ENCODE measurements at places on chromosomes 1 and 21. TPM values are rescaled to one million over a fixed set of nuclear protein-coding genes. Genes with fewer than 3 reads are reported as not detected.

Gene SPATA17
- 0.07 TPM for total RNA-seq

Gene UBXN10
- total RNA-seq, result 0.19 TPM

Gene GPR3
- total RNA-seq, result not detected

Gene RGS7
- total RNA-seq, result not detected

Gene SERINC2
- 25.9 TPM for total RNA-seq

Gene SLC6A17
- 0.02 TPM for total RNA-seq

Gene SPTA1
- not detected for total RNA-seq

- H3K36me3 ChIP-seq, result no peaks in the 10 kb centered on the region
- H3K27ac ChIP-seq, result no peak overlapping the region
- H3K27me3 ChIP-seq, result no peaks in the 10 kb centered on the region
- H3K4me1 ChIP-seq, result peaks cover 8% of the 10 kb centered on the region
- no peak overlapping the region for H3K4me3 ChIP-seq
Observed at GRCh38 chr1:41862384-41863221, 56.1 kb downstream of the HIVEP3 start.

- no peak overlapping the region for H3K4me3 ChIP-seq
- no peak for DNase-seq
- no peak overlapping the region for H3K27ac ChIP-seq
Observed at GRCh38 chr1:88744142-88744541, 60.1 kb downstream of the PKN2 start.

DNA sequence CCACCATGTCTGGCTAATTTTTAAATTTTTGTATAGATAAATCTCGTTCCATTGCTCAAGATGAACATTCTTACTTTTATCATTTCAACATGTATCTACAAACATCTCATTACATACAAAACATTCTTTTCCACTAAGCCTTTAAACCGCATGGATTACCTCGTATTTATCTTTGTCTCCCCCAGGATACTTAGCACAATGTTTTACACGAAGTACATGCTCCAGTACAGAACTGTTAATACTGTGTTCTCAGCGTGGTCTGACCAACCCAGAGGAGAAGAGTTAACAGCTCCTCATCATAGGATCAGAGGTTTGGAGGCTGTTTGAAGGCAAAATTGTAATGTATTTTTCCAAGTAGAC lies 7.4 kb downstream of the PIK3C2B start:
- DNase-seq, result no peak
- H3K27me3 ChIP-seq, result no peaks in the 10 kb centered on the region
- no peak overlapping the region for H3K27ac ChIP-seq
- no peak overlapping the region for H3K4me3 ChIP-seq
- peaks cover 12% of the 10 kb centered on the region for H3K4me1 ChIP-seq
- H3K36me3 ChIP-seq, result no peaks in the 10 kb centered on the region

- DNase-seq, result no peak
- no peak overlapping the region for H3K27ac ChIP-seq
- no peak overlapping the region for H3K4me3 ChIP-seq
- peaks cover 7% of the 10 kb centered on the region for H3K27me3 ChIP-seq
Observed at GRCh38 chr1:29415156-29415830, 179.0 kb downstream of the PTPRU start.

DNA sequence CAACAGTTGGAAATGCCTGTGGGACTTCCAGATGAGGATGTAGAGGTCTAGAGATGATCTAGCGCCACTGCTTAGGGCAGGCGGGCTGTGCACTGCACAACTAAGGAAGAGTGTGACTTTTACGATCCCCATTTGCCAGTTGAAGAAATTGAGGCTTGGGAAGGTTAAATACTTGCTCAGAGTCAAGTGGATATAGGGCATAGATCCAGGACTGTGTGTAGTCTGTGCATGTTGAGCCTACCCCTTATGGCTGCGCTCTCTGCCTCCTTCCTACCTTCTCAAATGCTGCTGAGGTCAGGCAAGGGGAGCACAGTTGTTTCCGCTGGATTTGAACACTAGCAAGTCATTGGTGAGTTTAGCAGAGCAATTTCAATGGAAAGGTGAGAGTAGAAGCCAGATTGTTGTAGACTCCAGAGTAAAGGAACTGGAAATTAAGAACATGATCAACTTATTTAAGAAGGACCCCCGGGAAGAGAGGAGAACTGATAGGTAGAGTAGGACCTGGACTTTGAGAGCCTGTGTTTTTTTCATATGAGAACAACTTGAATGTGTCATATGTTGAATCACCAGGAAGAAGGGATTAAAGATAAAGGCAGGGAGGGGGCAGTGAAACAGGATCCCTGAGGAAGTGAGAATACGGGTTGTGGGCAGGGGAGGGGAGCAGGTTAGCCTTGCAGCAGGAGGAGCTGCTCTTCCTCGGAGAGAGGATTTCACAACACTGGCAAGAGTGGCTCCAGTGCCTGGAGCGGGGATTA lies 2.7 kb downstream of the CAPN2 start:
- no peak overlapping the region for H3K4me3 ChIP-seq
- H3K27ac ChIP-seq, result peak overlapping the region; percentile 33
- no peaks in the 10 kb centered on the region for H3K27me3 ChIP-seq
- peak; percentile 51 for DNase-seq
- H3K36me3 ChIP-seq, result no peaks in the 10 kb centered on the region
- H3K4me1 ChIP-seq, result peaks cover 31% of the 10 kb centered on the region

- H3K4me3 ChIP-seq, result no peak overlapping the region
- DNase-seq, result no peak
- H3K4me1 ChIP-seq, result no peaks in the 10 kb centered on the region
- H3K27me3 ChIP-seq, result no peaks in the 10 kb centered on the region
- no peak overlapping the region for H3K27ac ChIP-seq
- no peaks in the 10 kb centered on the region for H3K36me3 ChIP-seq
Observed at GRCh38 chr1:229572286-229572685, 13.8 kb upstream of the ABCB10 start.

- DNase-seq, result no peak
- H3K27me3 ChIP-seq, result no peaks in the 10 kb centered on the region
- no peaks in the 10 kb centered on the region for H3K4me1 ChIP-seq
- H3K36me3 ChIP-seq, result no peaks in the 10 kb centered on the region
Observed at GRCh38 chr1:212926372-212926771, 24.0 kb upstream of the VASH2 start.

DNA sequence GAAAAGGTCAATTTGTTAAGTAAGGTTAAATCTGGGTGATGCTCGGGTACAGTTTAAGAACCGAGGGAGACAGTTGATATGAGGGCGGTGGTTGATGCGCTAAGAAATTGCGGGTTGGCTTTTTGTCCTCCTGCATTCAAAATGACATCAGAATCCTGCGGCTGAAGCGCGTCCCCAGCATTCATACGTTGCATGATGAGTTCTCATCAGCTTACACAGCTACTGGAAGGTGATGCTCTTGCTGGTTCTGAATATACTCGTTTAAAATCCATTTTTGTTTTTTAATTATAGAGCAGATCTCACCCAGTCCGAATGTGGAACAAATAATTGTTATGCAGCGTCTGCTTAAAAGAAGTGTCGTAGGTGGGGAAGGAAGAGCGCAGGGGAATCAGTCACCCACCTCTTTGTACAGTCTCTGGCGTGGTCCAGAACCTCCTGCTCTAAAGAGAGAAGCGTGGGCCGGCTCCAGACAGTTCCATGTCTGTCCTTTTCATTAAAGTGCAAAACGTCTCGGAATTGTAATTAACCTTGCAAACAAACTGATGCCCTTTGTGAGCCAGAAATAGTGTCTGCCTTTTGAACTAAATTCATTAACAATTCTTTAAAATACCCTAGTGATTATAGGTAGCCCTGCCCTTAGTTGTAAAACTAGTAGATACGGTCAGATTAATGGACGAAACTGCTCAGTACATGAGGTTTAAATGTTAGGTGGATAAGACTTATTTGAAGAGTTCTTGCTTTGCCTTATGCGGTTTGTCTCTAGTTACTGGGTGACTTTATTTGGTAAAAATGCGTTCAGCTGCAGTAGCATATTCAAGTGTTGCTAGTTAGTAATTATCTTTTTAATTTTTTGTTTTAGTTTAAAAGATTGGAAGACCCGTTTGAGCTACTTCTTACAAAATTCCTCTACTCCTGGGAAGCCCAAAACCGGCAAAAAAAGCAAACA lies 741 bp downstream of the RGS2 start:
- H3K4me3 ChIP-seq, result peak overlapping the region; percentile 86
- peaks cover 12% of the 10 kb centered on the region for H3K4me1 ChIP-seq
- peak; percentile 14 for DNase-seq
- no peaks in the 10 kb centered on the region for H3K36me3 ChIP-seq
- H3K27me3 ChIP-seq, result no peaks in the 10 kb centered on the region
